Activated CD4-positive, alpha-beta T cell treated with anti-CD3 and anti-CD28 coated beads, Interleukin-2, amount 50 U/mL, for 4 hours (primary cell): ENCODE measurements at places on chromosomes 1 and 21.

DNA sequence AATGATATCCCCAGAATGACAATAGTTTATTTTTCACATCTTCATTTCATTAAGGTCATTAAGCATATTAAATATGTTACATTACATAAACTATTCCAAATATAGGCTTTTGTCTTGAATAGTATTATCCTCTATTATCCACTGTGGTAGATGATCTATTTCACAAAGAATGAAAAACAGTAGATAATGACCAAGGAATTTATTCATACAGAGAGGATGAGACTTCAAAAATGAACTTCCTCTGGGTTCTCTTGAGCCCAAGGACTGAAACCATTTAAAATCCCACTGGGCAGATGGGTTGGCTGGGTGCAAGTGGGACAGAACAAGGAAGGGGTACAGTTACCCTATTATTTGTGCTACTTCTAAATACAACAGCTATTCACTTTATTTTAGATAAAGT lies 33.0 kb downstream of the PTPN14 start:
- DNase-seq = no peak

- DNase-seq = no peak
These were observed 9.1 kb upstream of the CREG1 start for GRCh38 chr1:167562702-167563101.

DNA sequence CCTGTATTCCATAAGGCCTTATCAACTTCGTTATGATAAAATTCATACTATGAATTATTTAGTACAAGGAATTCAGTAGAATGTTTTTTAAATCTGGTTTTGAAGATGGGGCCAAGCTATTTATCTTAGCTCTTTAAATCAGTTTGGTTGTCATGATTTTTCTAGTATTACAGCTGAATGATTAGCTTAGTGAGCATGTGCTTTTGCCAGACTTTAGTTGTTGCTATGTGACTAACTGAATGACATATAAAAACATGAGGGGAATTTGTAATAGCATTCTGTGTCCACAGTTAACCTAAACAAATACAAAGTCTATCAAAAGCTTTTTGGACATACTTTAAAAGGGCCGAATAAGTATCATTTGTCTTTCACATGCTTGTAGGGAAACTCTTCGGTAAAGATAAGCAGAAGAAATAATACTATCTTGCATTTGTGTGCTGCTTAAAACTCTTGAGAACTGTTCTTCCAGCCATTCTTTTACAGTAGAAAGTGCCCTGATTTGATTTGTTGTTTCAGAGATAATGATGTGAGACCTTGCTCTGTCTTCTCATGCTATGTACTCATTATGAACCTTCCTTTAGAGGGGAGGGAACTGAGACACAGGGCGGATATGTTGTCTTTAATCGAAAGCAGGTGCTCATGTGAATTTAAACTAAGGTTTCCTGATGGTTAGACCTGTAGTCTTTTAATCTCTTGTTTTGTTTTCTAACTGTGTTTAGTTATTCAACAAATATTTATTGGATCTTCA lies 18.8 kb downstream of the NEK7 start:
- no peak for DNase-seq

GRCh38 chr1:211800925-211801607 lies 29.5 kb downstream of the LPGAT1 start:
- no peak for DNase-seq

DNA sequence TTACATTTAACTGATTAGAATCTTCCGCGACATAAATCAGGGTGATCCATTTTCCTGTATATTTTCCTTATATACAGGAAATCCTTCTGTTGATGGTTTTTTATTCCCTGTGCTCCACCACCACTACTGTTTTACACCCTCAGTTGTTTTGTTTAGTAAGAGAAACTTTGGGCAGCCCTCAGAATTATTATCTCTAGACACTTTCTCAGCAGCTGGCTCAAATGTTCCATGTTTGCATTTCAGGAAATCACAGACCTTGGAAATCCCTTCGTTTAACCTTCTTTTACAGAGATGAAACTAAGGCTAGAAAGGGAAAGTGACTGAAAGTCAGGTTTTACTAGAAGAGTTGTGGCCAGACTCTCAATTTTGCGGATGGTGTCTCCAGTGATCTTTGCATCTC lies 15.2 kb downstream of the ZNF697 start:
- no peak for DNase-seq

DNA sequence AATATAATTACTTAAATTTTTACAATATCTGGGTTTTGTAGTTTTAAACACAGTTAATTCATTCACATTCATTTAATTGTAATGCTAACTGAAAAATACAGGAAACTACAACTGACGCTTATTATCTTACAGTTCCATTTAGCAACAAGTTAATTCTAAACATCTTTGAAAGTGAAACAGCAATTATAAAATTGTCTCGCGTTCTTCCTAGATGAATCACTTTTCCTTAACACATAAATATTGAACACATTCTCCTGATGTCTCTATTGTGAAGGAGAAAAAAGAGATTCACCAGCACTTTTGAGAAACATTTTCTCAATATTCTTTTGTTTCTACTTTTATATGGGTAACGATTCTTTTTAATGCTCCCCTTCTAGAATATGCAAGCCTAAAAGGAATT lies 6.4 kb downstream of the PTGFR start:
- no peak for DNase-seq

DNA sequence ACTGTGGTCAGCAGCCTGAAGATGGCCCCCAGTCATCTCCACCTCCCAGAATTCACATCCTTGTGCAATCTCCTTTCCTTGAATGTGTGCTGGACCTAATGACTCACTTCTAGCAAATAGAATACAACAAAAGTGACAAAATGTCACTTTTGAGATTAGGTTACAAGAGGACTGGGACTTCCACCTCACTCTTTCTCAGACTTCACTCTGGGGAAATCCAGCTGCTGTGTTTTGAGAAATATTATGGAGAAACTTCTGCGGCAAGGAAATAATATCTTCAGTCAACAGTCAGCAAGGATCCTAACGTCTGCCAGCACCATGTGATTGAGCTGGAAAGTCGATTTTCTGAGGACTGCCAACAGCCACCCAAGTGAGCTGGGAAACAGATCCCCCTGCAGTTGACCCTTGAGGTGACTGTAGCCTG lies 70.5 kb upstream of the GADD45A start:
- no peak for DNase-seq

DNA sequence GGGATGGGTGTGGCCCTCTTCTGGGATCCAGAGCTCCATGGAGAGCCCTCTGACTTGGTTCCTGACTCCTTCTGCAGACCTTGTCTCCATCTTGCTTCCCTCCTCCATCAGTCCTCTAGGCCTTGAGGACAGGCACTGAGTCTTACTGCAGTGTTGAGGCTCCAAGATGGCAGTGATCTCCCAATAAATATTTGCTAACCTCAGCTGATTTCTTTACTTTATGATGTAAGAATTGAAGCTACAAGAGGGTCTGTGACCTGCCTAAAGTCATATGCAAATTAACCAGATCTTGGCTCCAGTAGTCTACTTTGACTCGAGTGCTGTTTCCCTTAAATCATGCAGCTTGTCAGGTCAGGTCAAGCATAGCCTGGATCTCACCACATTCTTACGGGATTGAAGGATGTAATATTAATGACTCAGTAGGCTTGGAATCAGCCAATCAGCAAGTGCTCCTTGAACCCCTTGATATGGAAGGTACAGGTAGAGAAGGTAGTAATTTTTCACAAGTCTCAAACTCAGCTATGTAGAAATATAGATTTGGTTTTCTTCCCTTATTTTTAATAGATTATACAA lies 93.0 kb downstream of the CLIC6 start:
- DNase-seq = no peak

GRCh38 chr1:205020466-205020865 lies 22.5 kb upstream of the CNTN2 start:
- DNase-seq = no peak

DNA sequence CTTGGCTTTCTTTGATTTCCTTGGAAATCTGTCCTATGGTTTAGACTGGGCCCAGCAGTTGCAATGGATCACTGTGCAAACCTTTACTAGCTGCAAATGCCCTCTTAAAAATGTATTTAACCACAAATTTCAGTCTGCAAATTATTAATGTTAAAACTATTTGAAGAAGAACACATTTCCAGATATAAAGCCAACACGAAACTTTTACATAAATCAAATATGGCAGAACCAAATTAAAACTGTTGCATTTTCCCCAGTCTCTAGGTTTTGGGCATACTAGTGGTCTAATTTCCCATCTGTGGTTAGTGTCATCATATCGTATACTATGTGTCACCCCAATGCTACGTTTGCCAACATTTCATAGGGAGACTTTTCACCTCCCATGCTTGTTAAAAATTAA lies 52.3 kb downstream of the HMCN1 start:
- DNase-seq = no peak

GRCh38 chr1:33925586-33925985 lies 61.7 kb downstream of the HMGB4 start:
- no peak for DNase-seq

DNA sequence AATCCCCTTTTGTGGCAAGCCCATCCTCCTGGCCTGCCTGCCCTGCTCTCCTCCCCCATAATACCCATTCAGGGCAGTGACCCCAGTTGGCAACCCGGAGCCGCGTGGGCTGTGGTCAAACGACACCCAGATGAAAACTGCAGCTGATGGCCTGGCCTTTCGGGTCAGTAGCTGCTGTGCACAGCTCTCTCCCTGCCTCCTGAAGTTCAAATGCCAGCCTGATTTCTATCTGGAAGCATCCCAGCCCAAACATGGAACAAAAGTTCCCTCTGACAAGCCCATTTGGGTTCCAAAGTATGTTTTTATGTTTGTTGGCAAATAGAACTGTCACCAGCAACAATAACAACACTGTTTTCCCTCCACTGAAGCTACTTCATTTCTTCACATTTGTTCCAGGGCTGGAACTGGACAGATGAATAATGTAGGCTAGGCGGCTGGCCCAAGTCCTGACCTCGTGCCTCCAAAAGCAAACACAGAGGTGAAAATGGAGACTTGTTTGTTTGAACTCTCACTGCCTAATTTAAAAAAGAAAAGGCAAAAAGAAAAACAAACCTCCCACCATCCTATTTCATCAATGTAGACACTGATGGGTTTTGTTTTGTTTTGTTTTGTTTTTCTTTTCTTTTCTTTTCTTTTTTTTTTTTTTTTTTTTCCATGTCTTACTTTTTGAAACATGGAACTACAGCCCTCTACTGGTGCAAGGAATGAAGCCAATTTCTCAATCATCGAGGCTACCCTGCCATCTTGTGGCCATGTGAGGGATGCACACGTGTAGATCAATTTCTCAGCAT lies 179.0 kb downstream of the ADSS2 start:
- DNase-seq = peak; percentile 65

GRCh38 chr1:166062421-166063070 lies 104.3 kb downstream of the FAM78B start:
- DNase-seq = no peak

GRCh38 chr21:42125571-42126544 lies 54.7 kb downstream of the UMODL1 start:
- DNase-seq = no peak

DNA sequence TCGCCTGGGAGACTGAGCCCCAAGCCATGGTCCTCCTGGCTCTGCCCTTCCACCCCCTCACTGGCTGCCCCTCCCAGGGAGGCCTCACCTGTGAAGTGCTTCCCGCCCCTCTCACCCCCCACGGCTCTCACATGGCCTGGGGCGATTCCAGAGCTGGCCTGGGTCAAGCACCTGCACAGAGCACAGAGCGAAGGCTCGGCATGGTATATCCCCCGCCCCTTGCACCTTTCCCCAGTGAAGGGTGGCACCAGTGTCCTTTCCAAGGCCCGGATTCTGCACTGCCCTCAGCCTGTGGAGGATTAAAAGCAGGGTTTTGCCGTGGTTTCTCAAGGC lies 1.1 kb upstream of the AJAP1 start:
- DNase-seq = no peak

DNA sequence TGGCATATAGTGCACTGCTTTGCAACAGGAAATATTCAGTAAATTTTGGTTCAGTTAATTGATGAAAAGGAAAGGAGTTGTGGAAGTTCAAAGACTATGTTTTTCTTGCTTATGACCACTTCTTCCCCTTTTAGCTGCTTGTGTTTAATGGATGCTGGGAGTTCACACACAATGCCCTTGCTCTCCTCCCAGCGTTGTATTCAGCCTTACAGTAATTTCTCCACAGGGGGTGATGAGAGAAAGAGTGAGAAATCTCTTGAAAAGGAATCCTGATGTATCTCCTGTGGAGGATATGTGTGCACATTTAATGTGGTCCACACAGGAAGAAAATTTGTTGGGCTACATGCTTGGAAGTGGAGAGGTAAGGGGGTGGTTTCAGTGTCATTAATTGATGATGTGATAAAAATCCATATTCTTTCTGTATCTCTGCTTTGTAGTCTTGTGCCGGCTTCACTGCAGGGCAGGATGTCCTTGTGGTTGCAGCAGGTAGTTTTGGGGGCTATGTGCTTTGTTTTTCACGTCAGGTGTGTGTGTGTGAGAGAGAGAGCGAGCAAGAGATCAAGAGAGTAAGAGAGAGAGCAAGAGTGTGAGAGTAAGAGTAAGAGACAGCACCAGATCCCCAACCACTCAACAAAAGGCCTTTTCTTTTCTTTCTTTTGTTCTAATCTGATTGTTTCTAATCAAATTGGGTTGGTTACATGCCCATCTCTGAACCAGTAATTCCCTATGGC lies 204.4 kb downstream of the RWDD3 start:
- no peak for DNase-seq

GRCh38 chr1:180397175-180397574 lies 105.2 kb downstream of the ACBD6 start:
- DNase-seq = no peak

GRCh38 chr21:46603228-46603627 lies 1.7 kb downstream of the S100B start:
- DNase-seq = no peak

DNA sequence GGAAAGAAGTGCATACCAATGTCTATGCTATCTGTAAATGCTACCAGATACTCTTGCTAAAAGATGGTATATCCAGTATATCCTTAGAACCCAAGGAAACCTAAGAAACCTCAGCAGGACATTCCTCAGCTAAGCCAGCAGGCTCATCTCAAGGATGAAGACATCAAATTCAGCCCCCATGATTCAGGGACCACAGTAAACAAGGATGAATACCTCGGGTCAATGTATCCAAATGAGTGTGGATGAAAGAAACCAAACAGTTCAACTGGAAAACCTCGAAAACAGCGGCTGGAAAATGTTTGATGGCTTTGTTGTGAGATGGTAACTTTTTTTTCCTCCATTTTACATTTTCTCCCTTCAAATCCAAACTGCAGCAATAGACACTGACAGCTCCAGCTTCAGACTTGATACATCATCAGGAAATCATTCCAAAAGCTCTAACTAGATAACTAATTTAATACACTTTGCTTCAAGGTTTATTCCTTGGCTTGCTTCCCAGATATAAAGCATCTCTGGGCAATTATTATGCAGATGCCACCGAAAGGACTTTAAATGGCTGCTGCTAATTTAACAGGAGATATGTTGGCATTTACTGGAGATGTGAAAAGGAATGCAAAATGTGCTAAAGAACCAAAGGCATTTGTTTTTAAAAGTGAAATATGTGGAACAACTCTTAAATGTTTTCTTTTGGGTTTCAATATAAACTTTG lies 73.6 kb downstream of the SMYD2 start:
- no peak for DNase-seq
